ENCODE measurements at places on chromosomes 1 and 21.

DNA sequence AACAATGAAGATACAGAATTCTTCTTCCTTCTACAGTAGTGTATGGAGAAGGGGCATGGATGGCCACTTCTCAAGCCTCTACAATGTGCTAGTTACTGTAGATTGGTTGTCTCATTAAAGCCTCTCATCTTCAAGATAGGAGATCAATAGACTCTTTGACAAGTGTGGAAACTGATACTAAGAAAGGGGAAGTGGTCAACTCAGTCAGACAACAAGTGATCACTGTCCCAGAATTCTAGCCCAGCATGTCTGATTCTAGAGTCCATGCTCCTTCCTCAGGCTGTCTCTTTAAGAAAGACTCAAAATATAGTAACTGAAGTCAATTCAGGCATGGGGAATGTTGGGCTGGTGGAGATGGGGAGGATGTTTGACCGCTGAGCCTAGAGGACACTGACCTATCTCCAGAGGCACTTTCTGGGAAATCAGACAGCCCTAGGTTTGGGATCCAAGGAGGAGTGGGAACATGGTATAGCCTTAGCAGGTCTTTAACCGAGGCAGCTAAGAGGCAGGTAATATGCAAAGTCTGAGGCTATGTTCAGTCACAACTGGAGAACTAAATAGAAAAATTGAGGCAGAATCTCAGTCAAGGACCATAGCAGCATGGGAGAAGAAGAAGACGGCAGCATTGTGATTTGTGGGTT, 39.3 kb upstream of the EYA3 start:
- DNase-seq: no peak

DNA sequence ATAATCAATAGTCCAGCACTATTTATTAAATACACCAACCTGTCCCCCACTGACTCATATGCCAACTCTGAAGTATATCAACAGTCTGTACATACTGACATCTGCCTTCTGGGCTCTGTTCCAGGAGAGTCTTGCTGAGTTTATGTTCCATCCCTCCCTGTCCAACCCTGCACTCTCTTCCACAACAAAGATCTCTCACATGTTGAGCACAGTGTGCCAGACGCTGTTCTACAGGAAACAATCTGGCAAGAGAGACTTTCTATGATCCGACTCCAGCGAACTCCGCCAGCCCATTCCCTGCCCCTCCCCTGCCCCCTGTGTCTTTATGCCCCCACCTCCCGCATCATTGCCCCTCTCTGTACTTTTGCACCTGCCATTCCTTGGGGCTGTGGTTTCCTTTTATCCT, 3.4 kb downstream of the LACTBL1 start:
- DNase-seq: peak; percentile 12

DNA sequence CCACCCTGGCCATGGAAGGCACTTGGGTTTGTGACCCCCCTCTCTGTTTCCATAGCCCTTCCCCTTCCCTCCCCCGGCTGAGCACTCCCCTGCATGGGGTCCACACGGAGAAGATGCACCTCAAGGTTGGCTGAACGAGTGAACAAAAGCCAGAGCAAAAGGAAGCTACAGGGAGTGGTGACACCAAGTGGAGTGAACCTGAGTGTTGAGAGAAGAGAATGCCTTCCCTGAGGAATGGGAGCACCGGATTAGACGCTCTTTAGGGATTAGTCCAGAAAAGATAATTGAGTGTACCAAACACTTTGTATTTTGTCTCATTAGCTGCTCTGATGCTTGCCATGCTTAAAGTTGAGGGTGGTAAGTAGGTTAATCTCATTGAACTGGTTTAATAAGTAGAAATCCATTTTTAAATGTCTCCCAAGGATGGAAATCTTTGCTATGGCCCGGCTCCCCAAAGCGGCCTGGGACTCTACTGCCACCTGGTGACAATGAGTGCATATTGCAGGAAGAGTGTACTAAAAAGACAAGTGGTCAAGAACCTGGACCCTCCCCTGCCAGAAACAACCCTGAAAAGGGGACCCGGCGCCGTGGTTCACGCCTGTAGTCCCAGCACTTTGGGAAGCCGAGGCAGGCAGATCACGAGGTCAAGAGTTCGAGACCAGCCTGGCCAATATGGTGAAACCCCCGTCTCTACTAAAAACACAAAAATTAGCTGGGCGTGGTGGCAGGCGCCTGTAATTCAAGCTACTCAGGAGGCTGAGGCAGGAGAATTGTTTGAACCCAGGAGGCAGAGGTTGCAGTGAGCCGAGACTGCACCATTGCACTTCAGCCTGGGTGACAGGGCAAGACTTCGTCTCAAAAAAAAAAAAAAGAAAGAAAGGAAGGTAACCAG, 150.6 kb upstream of the ZC3H12A start:
- DNase-seq: no peak

DNA sequence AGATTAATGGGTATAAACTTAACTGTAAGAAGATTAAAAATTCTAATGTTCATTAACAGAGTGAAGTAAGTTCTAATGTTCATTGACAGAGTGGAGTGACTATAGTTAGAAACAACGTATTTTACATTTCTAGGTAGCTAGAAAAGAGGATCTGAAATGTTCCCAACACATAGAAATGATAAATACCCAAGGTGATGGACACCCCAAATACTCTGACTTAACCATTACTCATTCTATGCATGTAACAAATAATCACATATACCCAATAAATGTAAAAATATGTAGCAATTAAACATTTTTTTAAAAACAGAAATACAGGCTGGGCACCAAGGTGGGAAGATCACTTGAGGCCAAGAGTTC, 62.1 kb downstream of the ABL2 start:
- no peak for DNase-seq

GRCh38 chr1:65264197-65264929, 45.0 kb upstream of the DNAJC6 start:
- DNase-seq: no peak

DNA sequence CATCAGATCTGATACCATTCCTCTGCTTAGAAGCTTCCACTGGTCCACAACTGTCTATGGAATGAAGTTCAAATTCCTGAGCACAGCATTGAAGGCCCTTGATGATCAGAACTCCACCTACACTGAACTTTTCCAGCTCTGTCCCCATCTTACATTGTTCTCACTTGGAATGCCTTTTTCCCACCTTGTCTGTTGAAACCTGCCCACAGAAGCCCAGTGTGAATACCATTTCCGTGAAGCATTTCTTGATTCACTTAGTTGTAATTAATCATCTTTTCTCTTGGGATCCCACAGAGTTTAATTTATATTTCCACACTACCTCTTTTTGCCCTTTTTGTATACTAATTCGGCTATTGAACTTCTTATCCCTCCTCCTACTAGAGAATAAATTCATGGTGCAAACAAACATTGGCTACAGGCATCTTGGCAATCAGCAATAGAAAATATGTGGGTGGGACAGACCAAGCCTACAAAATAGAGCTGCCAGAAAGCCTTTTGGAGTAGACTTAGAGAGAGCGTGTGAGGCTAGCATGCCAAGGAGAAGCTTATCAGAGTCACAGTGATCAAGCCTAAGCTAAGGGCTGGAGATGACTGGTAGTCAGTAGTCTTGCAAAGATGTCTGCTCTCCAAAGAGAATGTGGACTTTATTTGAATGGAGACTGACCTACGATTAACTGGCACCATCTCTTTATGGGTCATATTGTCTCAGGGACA, 26.1 kb downstream of the NHLH2 start:
- no peak for DNase-seq

- DNase-seq: no peak
Observed at GRCh38 chr1:86345042-86345441, 51.1 kb downstream of the ODF2L start.

GRCh38 chr1:197937892-197938291, 20.7 kb downstream of the LHX9 start:
- DNase-seq: no peak

DNA sequence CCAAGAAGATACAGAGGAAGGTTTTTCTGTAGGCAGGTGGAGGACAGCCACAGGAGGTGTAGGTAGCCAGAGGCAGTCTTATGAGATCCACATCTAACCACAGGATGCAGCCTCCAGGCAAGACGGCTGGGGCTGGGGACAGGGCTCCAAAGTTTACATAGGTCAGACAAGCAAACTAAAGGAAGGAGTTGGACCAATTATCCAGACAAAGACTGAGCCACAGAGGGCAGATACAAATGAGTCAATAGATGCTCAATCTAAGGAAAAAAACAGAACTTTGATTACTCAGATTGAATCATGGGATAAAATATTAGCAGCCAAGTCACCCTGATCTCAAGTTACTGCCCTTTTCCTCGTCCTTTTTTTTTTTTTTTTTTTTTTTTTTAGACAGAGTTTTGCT, 91.6 kb downstream of the RGS7 start:
- no peak for DNase-seq

DNA sequence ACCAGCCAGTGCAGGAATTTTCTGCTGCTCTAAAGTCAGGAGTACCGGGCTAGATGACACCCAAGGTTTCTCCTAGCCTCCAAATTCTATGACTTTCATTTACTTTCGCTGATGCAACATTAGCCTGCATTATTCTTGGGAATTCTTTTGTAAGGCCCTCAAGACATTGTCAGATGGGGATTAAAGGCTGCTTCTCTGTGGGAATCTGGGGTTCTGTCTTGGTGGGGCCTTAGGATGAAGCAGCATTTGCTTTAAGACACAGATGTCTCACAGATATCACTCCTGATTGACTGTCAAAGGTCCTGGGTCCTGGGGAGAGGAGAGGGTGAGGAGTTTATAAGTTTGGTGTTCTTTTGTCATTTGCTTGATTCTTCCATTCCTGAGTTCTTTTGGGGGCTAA, 11.6 kb downstream of the PKP1 start:
- no peak for DNase-seq

- no peak for DNase-seq
Observed at GRCh38 chr1:220239966-220240365, 32.3 kb downstream of the RAB3GAP2 start.

- DNase-seq: no peak
Observed at GRCh38 chr1:30887485-30888315, 20.9 kb downstream of the SDC3 start.

DNA sequence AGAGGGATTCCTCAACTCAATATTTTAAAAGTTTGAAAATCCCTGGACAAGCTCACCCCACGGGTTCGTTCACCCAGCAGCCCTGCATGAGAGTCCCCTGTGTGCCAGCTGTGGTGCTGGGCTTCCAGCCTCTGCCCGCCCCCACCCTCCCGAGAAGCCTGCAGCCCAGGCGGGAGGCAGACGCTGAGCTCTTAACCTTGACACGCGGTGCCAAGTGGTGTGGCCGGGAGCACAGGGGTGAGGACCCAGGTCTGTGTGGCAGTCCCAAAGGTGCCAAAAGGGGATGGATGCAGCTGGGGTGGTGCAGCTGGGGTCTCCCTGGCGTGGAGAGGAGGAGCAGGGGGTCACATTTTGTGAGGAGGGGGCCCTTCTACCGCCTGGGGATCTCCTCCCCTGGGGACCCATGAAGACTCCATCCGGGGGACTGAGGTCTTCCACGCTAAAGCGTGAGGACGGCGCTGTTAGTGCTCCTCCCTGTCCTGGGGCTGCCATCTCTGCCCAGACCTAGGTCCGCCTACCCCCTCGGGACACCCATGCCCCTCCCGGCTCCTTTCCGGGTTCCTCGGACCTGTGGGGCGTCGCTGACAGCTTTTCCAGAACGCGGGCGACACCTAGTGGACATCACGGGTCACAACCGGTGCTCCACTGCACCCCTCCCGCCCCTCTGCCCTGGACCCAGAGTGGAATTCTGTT, 12.9 kb downstream of the PLA2G2F start:
- DNase-seq: peak; percentile 89

All from upper lobe of right lung (tissue), 1 donor.